ENCODE measurements at places on chromosomes 1 and 21. TPM values are rescaled to one million over a fixed set of nuclear protein-coding genes. Genes with fewer than 3 reads are reported as not detected.

Gene CSF3R
- not detected for polyA plus RNA-seq

- no peak for DNase-seq
Observed at GRCh38 chr1:177708406-177708805, 261.5 kb downstream of the SEC16B start.

DNA sequence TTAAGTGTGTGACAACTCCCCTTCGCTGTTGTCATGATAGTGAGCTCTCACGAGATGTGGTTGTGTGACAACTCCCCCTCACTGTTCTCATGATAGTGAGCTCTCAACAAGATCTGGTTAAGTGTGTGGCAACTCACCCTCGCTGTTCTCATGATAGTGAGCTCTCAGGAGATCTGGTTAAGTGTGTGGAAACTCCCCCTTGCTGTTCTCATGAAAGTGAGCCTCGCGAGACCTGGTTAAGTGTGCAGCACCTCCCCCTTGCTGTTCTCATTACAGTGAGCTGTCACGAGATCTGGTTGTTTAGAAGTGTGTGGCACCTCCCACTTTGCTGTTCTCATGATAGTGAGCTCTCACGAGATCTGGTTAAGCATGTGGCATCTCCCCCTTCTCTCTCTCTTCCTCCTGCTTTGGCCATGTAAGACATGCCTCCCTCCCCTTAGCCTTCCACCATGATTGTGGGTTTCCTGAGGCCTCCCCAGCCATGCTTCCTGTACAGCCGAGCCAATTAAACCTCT lies 25.1 kb upstream of the LSS start:
- DNase-seq: no peak

GRCh38 chr1:6822530-6823359 lies 37.5 kb downstream of the CAMTA1 start:
- DNase-seq: no peak

DNA sequence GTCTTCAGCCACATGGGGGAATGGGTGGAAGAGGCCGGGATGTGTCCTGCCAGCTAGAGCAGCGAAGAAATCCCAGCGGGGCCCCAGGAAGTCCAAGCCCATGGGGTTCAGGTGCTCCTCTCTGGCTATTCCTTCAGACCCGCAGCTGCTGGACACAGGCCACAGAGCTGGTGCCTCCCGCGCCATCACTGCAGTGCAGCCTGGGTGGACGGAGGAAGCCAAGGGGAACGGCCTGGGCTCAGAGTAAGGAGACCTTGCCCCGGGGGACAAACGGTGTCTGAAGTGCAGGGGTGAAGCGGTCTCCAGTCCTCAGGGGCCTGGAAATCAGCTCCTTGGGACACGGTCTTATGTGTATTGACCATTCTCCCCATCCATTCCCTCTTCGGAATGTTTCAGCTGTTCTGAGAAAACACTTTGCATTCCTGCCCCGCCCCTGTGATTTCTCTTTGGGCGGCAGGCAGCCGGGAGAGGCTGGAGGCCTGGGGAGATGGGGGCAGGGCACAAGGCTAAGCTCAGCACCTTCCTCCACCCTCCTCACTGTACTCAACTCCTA lies 18.4 kb downstream of the MTHFR start:
- peak; percentile 15 for DNase-seq

GRCh38 chr21:36658926-36659325 lies 40.0 kb upstream of the SIM2 start:
- DNase-seq: no peak

Gene TMEM269
- 0.02 TPM for polyA plus RNA-seq

DNA sequence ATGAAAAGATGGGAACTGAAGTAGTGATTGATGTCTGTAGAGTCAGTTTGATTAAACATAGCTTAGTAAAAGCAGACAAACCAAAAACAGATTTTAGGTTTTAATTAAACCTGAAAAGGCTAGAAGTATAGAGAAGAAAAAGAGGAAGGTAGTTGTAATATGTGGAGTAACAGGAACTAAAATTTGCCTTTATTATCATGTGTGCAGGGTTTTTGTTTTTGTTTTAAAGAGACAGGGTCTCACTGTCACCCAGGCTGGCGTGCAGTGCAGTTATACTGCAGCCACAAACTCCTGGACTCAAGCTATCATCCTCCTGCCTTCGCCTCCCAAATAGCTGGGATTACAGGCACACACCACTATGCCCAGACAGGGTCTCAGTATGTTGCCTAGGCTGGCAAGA lies 6.0 kb downstream of the TOR1AIP1 start:
- DNase-seq: no peak
